ENCODE measurements at places on chromosomes 11 and 22. TPM values are rescaled to one million over a fixed set of nuclear protein-coding genes. Genes with fewer than 3 reads are reported as not detected.

DNA sequence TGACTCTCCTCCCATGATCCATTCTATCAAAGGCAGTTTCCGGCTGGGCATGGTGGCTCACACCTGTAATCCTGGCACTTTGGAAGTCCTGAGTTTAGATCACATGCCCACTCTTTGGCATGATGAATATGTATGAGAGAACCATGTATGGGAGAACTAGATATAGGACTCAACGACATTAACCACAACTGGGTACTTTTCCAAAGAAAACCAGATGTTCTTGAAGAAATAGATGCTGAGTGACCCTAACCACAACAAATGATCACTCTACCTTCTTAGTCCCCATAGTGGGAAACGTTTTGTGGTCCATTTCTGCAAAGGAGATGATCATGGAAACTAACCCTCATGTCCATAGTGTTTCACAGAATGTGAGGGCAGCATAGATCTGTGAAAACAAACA, 13.6 kb downstream of the FJX1 start:
- no peak for DNase-seq

DNA sequence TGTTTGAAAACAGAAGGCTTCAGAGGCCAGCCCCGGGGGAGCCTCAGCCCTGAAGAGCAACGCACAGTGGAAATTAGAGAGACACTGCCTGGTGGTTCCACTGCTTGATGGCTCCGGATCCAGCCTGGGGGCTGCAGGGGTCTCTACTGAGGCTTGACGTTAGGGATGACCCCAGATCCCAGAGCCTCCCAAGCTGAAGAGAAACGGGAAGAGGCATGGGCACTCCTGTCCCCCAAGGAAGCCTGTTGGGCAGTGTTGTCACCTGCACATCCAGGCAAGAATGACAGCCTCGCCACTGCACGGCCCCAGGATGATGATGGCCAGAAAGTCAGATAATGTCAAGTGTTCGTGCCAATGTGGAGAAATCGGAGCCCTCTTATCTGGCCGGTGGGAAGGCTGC, 56.8 kb upstream of the FGF3 start:
- DNase-seq: peak; percentile 46

GRCh38 chr11:95568281-95568680, 221.3 kb downstream of the FAM76B start:
- no peak for DNase-seq

DNA sequence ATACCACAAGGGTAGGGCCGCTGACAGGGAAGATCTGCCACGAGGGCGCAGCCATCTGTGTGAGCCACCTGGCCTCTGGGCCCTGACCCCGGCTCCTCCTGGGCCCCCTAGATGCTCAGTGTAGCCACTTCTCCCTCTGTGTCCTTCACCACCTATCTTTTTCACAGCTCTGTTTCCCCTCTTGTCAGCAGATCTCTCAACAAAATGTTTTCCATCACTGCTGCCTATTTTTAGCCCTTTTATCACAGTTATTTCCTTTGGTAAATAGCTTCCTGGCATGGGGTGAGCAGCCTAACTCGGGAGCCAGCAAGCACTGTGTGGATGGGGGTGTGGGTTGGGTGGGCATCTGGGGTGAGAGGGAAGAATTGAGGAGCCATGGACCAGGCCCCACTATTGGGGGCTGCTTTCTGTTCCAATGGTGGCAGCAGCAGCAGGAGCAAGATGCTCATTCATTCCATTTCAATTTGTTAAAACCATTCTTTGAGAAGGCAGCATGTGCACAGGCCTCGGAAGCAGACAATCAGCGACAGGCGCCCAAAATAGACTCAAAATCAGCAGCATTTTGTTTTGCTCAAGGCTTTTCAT, 135.2 kb upstream of the NAV2 start:
- DNase-seq: no peak

DNA sequence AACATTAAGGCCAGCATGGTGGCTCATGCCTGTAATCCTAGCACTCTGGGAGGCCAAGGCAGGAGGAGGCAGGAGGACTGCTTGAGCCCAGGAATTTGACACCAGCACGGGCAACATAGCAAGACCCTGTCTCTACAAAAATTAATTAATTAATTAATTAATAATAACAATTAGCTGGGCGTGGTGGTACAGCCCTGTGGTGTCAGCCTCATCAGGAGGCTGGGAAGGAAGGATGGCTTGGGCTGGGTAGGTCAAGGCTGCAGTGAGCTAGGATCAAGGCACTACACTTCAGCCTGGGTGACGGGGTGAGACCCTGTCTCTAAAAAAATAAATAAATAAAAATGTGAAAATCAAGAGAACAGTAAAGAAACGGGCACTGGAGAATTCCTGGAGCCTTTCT, 1.4 kb downstream of the ARFGAP3 start:
- peak; percentile 18 for DNase-seq

GRCh38 chr22:19663821-19664355, 50.4 kb upstream of the SEPTIN5 start:
- no peak for DNase-seq

- DNase-seq: no peak
Measured at GRCh38 chr11:78266451-78266850, 77.7 kb downstream of the USP35 start.

GRCh38 chr11:69310934-69311766, 17.2 kb downstream of the MYEOV start:
- DNase-seq: peak; percentile 60

- DNase-seq: no peak
Measured at GRCh38 chr11:12631651-12632050, 42.6 kb upstream of the TEAD1 start.

DNA sequence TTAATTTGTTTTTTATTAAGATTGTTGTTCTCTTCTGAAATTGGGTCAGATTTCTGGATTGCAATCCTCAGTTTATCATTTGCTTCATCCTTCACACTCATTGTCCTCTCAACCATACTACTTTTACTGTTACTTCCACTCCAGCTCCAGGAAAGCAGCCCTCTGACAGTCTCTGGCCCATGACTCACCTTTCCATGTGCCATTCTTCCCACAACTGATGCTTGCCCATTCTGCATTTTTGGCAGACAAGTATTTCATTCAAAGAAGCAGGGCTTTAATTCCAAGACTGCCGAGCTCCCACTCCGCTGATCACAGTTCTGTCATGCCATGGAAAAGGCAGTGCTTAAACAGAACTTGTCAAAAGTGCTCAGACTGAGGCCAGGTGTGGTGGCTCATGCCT, 139.2 kb downstream of the WNT11 start:
- no peak for DNase-seq

DNA sequence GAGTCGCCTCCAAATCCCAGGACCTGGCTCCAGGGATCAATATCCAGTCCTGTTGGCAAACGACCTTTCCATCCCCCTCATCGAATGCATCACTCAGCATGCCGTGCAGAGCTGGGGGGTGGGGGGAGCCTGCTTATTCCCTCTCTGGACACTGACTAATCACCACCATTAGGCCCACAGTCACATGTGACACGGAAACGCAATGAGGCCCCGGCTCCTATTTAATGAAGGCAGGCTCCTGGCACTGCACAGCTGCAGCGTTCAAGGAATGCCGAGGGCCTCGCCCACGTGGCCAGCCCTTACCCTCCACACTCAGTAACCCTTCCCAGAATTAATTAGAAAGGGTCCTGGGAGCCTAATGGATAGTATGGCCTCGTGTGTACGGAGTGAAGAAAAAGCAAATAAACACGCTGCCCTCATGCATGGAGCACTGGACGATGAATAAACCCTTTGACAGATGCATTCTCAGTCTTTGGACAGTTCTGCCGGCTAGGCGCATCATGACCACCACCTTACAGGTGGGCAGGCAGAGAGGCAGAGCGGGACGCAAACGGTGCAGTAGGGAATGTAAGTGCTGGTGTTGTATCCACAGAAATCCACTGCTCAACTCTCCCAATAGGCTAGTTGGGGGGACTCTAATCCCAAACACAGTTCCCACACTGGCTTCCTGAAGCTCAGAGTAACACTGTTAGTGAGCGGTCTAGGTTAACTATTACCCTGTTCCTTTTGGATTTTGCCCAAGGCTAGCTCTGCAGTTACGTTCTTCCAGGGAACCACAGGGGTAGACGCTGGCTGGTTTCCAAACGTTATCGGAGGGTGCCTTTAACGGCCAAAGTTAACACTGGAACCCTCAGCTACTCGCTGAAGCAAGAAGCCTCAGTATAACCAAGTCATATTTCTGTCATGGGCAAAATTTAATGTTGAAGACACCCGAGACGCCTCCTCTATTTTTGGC, 490.1 kb downstream of the OPCML start:
- no peak for DNase-seq

- no peak for DNase-seq
Measured at GRCh38 chr11:128552783-128553661, 34.3 kb downstream of the ETS1 start.

- DNase-seq: no peak
Measured at GRCh38 chr11:10303558-10304363, 1.1 kb upstream of the ADM start.

DNA sequence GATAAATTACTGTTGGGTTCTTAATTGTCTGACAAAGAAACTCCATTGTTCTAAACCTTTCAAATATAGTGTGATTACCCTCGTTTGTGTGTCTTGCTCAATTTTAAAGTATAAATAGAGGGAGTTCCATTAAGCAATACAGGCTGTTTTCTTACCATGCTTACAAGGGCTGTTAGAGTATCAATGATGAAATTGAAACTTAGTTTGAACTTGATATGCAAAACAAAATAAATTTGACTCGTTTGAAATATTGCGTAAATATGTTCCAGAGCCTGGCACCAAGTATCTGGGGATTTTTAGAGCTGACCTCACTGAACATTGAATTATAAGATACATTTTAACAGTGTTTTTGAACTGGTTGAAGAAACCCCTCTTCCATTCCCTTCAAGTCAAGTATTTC, 31.7 kb downstream of the TEAD1 start:
- DNase-seq: no peak

- no peak for DNase-seq
Measured at GRCh38 chr11:48051217-48051830, 71.0 kb downstream of the PTPRJ start.

GRCh38 chr22:35782504-35782903, 64.8 kb downstream of the APOL5 start:
- no peak for DNase-seq

- DNase-seq: peak; percentile 85
Measured at GRCh38 chr11:69378303-69379141, 84.6 kb downstream of the MYEOV start.

DNA sequence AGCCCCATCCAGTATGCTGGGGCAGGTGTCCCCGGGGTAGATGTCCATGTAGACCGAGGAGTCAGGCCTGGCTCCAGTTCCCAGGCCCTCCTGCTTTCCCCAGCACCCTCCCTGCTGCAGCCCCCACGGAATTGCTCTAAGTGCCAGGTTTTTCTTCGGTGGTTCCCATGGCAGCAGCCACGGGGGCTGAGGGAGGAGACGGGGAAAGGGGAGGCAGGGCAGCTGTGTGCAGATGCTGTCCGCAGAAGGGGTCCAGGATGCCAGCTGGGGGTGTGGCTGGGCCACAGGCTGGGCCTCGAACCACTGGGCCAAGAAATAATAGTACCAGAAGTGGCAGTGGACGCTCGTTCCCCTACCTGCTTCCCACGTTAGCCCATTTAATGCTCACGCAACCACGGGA, 25.0 kb downstream of the SHISAL1 start:
- no peak for DNase-seq

DNA sequence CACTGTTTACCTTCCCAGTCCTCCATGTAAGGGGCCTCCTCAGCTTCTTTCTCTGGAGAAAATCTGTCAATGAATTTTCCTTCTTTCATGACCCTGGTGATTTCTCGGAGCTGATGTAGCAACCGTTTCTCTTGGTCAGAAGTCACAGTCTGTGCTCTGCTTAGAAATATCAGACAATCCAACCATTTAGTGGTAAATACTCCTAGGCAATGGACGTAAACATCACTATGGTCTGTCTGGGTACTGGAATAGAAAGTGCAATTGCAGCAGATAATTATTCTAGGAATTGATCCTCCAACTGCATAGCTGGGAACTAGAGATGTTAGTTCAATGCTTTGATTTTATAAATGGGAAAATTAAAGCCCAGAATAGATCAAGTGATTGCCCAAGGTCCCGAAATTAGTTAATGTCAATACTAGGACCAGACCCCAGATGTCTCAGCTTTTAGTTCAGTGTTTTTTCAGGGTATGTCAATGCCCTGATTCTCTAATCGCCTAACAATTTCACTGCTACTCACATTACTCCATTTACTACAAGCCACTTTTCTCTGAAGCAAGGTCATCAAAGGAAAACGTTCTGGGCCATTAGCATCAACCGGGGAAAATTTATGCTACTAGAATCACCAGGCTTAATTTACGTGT, 42.1 kb downstream of the RIC3 start:
- DNase-seq: no peak

DNA sequence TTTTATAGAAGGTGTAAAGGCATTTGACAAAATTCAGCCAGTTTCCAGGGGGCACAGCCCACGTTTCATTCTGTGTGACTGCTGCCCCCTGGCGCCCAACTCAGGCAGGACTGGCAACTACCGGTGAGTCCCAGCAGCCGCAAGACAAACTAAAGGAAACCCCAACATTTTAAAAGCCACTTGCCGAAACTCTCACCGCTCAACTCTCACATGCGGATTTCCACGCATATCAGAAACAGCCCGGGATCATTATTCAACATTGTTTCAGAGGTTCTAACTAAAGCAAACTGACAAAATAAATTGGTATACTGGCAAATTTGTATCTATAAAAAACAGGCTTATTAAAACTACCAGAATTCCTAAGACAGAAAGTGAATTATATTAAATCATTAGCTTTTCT, 48.2 kb downstream of the MORC2 start:
- no peak for DNase-seq

GRCh38 chr11:1557051-1557884, 14.8 kb downstream of the DUSP8 start:
- DNase-seq: no peak

DNA sequence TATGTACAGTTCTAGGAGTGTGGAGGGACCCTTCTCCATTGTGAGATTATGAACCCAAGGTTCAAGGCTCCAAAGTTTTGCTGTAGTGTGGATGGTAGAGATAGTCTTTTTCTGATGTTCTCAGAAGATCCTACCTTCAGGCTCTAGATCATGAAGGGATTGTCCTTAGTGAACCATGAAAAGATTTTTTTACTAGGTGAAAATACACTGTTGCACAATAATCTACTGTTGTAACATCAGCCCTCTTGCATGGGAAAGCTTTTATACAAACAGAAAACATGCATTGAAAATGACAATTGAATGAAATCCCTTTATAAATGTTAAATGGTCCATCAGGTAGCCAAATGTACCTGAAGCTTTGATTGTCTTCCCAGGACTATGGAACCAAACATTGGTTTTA, 177.8 kb downstream of the FAM76B start:
- DNase-seq: no peak

GRCh38 chr22:43152003-43152356, 621 bp downstream of the TSPO start:
- no peak for DNase-seq

The VSTM5 gene
- not detected for total RNA-seq

The DMC1 gene
- total RNA-seq: 0.51 TPM

The C11orf65 gene
- not detected for total RNA-seq

The HTR3A gene
- not detected for total RNA-seq

The SMC1B gene
- total RNA-seq: not detected

The OR8K1 gene
- total RNA-seq: not detected

The KREMEN1 gene
- 7.3 TPM for total RNA-seq

The CASP1 gene
- total RNA-seq: not detected
